ENCODE measurements at places on chromosomes 7 and 10.

- DNase-seq = no peak
Observed at GRCh38 chr7:100029596-100029995, 14.2 kb downstream of the ZKSCAN1 start.

GRCh38 chr10:42755556-42756093 lies 27.0 kb upstream of the BMS1 start:
- no peak for DNase-seq

DNA sequence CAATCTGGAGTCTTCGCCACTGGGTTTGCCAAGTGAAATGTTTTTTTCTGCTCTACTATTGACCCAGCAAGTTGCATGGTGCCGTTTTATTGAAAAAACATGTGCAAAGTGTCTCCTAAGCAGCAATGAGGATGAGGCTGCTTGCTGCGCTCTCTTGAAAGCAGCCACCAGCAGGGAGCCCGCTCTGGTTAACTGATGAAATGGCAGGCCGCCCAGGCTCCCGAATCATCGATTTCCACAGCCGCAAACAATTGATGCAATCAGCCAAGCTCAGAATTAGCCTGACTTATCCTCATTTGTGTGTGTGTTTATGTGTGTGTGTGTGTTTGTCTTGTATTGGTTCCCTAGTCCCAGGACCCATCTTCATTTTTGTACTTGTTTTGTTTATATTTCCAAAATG lies 22.2 kb upstream of the LYZL1 start:
- DNase-seq = no peak

GRCh38 chr10:57880446-57881227 lies 387.1 kb downstream of the IPMK start:
- DNase-seq = no peak

DNA sequence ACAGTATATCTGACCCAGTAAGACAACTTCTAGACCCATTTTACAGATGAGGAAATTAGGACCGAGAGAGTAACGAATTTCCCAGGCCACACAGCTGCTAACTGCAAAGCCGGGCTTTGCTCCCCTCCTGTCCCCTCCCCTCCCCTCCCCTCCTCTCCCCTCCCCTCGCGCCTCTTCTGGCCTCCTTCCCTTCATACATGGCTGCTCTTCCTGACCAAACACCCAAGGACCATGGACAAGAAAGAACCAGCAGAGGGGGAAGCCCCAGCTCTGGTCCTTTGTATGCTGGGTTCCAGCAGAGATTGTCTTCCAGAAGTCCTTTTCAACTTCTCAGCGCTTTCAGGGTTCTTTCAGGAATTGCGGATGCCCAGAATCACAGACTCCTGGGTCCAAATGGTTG lies 3.6 kb upstream of the TMEM72 start:
- no peak for DNase-seq

Measured in NCI-H187 treated with DMSO at 0.1 percent for 48 hours (cell line).